ENCODE measurements at places on chromosomes 5 and 9.

DNA sequence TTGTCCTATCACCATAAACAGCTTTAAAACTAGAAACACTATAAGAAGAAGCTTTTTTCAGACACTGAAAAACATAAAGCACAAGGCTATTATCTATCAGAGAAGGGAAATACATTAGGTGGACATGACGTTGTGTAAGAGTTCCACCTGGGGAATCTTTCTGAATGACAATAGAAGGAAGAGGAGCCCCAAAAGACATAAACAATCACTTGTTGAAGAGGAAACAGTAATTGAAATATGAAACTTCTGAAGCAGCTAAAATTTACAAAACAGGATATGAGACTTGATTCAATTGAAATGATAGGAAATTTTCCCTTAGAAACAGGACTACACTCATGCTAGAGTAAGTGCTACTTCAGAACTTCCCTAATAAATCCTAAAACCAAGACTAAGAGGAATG, 933.6 kb downstream of the EFNA5 start:
- DNase-seq, result no peak

GRCh38 chr5:127256886-127257597, 33.6 kb upstream of the MEGF10 start:
- no peak for DNase-seq

DNA sequence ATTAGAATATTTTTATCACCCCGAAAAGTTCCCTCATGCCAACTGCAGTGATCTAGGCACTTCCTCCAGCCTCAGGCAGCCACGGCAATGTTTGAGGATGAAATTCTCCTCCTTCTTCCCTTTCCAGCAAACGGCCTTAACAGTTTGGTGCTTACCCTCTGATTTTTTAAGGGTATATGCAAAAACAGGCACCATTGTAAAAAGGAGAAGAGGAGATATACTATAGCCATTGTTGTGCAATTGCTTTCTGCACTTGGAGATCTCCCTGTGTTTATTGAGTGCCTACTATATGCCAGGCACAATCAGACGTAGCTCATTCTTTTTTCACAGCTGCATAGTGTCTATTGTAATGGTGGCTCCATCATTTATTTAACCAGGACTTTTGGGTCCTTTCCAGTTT, 29.4 kb downstream of the GSN start:
- no peak for DNase-seq

DNA sequence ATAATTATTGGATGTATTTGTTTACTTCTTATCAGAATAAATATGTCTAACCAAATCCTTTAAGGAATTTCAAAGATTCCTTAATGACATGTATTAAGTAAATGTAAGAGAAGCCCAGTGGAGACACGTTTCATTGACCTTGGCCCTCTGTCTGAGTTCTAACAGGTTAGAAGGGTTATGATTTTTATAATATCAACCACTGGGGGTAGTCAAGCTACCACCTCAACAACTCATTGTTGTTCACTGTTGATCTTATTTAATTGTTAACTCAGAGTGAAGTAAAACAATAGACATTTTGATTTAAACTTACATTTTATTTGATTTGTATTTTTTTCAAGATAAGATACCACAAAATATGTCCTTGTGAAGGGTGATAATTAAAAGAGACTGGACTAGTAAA, 499.2 kb upstream of the COX7C start:
- no peak for DNase-seq

DNA sequence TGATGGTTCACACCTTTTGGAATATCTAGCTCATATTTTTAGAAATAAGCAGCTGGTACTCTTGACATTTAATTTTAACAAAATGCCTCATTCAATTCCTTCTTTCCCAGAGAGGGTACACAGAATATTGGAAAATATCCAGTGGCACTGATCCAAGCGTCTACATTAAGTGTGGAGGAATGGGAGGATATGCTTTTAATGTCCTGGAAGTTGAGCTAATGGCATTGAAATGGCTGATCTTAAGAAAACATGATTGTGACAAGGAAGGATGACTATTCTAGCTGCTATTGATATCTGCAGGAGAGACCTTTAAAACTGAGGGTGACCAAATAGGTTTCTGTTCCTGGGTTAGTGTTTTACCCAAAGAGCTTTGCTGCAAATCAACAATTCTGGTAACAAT, 30.0 kb downstream of the ZNF366 start:
- no peak for DNase-seq

DNA sequence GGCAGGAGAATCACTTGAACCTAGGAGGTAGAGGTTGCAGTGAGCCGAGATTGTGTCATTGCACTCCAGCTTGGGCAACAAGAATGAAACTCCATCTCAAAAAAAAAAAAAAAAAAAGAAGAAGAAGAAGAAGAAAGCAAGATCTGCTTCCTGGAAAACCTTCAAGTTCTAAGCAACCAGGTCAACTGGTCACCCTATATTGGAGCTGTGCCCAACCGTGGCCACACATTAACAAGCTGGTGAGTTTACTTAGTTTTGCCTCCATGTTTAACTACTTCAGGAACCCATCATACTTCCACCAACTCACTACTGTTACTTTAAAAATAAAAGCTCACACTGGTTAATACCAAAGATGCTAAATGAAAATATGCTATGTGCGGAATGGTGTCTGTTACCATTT, 12.3 kb upstream of the SKP1 start:
- DNase-seq, result no peak

DNA sequence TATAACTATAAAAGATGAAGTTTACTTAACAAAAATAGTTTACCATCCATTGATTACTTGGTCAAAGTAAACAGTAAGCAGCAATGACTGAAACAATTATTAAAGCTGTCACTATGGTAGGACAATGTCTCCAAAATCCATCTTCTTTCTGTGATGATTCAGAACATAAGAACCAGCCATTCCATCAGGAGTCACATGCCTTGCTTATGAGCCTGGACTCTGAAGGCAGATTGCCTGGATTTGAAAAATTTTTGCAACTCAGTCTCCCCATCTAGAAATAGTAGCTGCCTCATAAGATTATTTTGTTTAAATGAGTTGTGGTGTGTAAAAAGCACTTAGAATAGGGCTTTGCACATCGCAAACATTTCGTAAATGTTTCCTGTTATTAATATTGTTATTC, 136.2 kb downstream of the LIFR start:
- no peak for DNase-seq

DNA sequence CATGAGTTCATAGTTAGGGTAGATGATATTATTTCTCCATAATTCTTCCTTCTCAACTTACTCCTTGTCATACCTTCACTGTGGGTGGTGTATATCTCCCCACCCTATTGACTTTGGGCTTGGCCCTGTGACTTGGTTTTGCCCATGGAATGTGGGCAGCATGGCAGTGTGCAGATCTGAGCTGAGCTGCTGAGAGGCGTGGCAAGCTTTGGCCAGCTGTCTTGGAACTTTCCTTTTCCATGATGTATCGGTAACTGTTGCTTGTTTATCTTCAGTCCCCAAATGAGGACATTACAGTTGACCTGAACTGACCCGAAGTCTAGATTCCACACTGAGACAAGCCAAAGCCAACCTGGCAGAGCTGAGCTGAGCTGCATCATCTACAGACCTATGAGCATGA, 70.4 kb downstream of the RALGPS1 start:
- DNase-seq, result no peak

DNA sequence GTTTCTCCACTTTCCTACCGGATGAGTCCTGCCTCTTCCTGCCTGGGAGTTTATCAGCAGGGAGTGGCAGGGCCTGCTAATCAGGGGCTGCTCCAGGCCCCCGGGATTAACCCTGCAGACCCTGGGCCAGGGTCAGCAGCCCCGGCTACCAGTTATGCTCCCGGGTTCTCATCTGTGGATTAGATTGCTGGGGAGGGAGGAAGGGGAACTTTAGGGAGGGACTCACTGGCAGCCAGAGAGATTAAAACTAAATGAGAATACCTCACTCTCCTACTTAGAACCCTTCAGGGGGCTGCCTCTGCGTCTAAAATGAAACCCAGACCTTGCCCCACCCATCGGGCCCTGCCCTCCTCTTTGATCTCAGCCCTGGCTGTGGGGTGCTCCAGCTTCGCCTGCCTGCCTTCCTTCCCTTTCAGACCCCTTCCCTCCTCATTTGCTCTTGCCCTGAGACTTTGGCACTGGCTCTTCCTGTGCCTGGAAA, 130.5 kb upstream of the HAND1 start:
- no peak for DNase-seq

DNA sequence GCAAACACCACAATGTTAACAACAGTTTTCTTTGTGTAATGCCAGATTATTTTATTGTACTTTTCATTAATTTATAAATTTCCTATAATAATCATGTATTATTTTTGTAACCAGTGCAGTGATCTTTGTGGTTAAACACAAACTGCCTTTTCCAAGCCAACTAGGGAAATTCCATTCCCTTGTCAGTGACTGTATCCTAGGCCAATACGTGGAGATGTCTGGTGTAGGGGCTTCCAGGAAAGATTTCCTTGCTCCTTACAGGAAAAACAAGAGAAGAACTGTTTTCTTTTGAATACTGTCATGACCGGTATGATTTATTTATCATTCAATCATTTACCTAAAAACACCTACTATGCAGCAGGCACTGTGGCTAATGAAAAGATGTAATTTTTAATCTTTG, 31.4 kb downstream of the FANCC start:
- DNase-seq, result no peak

- peak; percentile 75 for DNase-seq
Measured at GRCh38 chr5:138438724-138439476, at the start of gene REEP2. TSS of gene REEP2 (plus strand) at chr5:138439057. CDS start at chr5:138439209, 152 bp downstream.

- peak; percentile 46 for DNase-seq
Measured at GRCh38 chr9:133609311-133610098, at the start of gene FAM163B. TSS of gene FAM163B (minus strand) at chr9:133609389. CDS start at chr9:133580223, 29,166 bp downstream.
